ENCODE measurements at places on chromosomes 12 and 14.

- DNase-seq: no peak
These were observed 211.8 kb upstream of the AVPR1A start for GRCh38 chr12:63362791-63363190.

DNA sequence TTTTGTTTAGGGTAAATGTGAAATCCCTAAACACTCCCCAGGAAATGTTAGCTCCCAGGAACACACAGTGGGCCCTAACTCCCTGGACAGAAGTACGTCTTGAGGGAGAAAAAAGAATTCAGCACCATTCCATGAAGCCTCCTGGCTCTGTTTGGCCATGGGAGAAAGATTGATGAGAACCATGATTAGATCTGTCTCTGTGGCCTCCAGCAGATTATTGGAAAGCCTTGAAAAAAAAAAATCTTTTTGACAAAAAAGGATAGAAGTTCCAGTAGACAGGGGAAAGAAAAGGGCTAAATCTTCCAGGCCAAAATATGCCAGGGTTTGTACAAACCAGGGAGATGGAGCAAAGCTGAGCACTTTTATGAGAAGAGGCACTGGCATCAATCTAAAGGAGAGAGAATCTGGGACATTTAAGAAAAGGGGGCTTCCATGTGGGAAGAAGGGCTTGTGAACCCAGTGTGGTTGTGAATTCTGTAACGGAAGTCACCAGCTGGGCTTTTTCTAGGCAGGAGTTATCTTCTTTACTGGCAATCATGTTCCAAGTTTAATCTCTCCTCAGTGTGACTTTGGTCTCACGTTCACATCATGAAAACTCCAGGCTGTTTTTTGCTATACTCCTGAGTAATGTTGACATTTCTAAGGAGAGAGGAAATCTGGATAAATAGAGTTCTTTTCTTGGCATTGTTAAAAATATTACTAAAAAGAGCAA, 426.7 kb downstream of the RAD51B start:
- DNase-seq: no peak

DNA sequence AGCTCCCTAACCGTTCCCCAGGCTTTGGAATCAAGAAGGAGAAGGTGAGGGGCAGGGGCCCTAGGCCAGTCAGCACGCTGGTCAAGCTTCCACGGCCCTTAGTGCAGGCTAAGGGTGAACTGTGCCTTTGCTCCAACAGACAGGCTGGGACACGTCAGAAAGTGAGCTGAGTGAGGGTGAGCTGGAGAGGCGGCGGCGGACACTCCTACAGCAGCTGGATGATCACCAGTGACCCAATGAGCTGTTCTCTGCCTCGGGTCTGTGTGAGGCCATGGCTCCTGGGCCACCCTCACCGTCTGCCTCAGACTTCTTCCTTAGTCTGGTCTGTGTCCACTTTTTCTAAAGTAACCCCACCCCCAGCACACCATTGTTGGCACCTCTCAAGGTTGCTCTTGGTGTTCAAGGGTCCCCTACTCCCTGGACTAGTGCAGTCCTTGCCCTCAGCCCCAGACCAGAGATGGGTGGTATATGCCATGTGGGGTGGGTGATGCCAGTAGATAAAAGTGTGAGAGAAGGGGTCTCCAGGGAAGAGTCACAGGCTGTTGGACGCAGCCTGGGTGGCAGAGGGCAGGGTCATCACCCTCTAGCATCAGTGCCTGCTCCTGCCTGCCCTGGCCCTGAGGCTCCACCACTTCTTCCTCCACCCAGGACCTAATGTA, 20.7 kb downstream of the PRPF40B start:
- DNase-seq: no peak

DNA sequence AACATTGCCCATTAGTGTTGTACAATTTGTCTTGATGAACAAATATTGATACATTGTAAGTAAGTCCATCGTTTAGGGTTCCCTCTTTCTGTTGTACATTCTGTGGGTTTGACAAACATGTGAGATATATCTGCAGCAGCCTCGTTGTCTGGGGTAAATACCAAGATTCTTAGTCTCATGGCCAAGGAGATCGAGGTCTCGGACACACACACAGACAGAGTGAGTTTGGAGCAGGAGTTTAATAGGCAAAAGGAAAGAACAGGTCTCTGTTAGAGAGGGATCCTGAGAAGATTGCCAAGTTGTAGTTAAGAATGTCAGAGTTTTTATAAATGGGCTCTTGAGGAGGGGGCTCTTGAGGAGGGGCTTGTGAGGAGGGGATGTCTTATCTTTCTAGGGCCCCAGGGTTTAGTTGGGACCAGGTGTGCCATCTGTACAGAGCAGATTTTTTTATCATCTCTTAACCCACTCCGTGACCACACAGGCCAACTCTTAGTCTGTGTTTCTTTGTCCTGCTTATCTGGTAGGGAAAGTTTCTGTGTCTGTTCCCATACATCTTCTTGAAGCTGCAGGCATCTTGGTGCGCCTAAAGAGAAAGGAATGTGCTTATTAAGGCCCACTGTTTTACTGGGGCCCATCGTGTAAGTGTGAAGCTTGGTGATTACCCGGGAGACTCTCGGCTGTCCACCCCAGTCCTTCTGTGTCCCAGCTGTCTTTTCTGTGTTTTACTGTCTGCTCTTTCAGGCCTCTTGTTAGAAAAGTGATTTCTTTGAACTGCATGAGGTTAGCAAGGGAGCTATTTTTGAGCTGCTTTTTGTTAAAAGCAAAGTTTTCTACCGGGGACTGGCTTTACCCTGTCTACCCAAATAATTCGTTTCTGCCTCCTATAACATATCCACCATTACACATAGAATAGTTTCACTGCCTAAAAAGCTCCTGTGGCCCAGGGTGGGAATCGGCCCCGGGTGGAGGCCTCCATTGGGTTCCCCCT, 22.4 kb upstream of the CLEC2D start:
- DNase-seq: no peak

GRCh38 chr12:8870586-8870985, 43.7 kb upstream of the PHC1 start:
- DNase-seq: no peak

DNA sequence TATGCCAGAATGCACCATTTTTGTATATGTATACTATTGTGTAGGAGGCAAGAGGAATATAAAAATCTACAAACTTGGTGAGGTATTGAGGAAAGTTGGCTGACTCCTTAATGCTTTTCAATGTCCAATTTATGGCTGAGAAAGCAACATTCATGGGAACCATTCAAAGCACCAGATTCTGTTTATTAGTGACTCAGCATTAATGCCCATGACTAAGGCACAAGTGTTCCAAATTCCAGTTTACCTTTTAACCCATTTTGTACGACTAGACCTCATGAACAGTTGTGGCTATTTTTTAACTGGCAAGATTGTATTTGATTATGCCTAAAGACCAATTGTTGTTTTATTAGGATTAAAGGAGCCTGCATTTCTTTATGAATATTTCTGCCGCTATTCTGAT, 375.4 kb upstream of the ATP2B1 start:
- DNase-seq: no peak

Measured in CD4-positive, alpha-beta T cell treated with Interleukin-1 beta for 1 hour (primary cell).